Spleen (tissue), 13 donors: ENCODE measurements at places on chromosomes 11 and 22. TPM values are rescaled to one million over a fixed set of nuclear protein-coding genes. Genes with fewer than 3 reads are reported as not detected.

KCNJ1 gene
- total RNA-seq = not detected

DNA sequence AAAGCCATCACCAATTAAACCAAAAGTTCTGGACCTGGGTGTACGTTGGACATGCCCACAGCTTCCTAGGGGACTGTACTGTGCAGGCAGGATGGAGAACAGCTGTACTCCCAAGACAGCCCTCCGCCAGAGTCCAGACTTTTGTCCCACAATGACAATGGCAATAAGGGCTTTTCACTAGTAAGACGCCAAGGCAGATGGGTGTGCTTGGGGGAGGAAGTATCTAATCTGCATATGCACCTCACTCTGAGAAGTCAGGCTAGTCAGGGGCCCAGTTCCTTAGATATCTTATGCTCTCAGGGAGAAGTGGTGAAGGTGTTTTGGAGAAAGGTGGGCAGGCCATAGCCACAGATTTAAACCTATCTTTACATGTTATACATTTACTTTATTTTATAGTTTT lies 85.1 kb upstream of the USP47 start:
- no peak for DNase-seq
- H3K27me3 ChIP-seq = no peaks in the 10 kb centered on the region
- no peaks in the 10 kb centered on the region for H3K36me3 ChIP-seq
- no peak overlapping the region for H3K4me3 ChIP-seq
- no peak overlapping the region for H3K27ac ChIP-seq
- no peaks in the 10 kb centered on the region for H3K4me1 ChIP-seq

CRYBB2 gene
- not detected for total RNA-seq

DNA sequence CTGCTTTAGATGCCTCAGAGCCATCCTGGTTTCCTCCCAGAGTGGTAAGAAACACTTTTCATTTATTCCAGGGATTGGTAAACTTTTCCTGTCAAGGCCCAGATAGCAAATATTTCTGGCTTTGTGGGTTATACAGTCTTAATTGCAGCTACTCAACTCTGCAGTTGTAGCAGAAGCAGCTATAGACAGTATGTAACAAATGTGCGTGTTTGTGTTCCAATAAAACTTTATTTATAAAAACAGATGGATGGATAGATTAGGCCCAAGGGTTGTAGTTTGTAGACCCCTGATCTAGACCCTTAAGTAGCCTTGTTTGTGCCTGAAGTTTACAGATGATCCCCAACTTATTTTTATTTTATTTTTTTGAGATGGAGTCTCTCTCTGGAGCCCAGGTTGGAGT lies 17.9 kb downstream of the NNMT start:
- H3K27me3 ChIP-seq = no peaks in the 10 kb centered on the region
- H3K36me3 ChIP-seq = peaks cover 29% of the 10 kb centered on the region
- H3K27ac ChIP-seq = no peak overlapping the region

C11orf16 gene
- not detected for total RNA-seq

- H3K27ac ChIP-seq = no peak overlapping the region
- H3K27me3 ChIP-seq = no peaks in the 10 kb centered on the region
- no peaks in the 10 kb centered on the region for H3K4me1 ChIP-seq
- DNase-seq = no peak
Observed at GRCh38 chr22:29635734-29636357, 32.4 kb downstream of the NF2 start.

OR5J2 gene
- not detected for total RNA-seq

ROBO4 gene
- 96.9 TPM for total RNA-seq
